ENCODE measurements at places on chromosomes 6 and 20. TPM values are rescaled to one million over a fixed set of nuclear protein-coding genes. Genes with fewer than 3 reads are reported as not detected.

Gene ENPP3
- total RNA-seq = 0.05 TPM

Gene ACSS1
- 4.9 TPM for total RNA-seq

Gene ULBP2
- total RNA-seq = 12.2 TPM

Gene GPR63
- 0.44 TPM for total RNA-seq

DNA sequence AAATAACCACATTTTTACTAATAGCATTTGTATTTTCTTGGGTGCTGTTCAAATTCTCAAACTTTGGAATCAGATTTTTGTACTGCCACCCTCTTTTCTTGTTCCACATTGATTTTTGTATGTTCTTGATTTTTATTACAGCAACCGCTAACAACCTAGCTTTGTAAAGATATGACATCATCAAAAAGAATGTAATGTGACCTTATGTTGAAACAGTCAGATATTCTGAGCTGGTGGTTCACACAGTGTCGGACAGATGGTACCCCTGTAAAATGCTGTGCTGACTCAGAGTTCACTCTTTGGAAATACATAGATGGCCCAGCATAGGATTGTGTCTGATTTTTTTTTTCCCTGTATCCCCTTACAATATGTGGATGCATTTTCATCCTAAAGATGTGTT is 118.9 kb downstream of the QKI start:
- DNase-seq = peak; percentile 59

DNA sequence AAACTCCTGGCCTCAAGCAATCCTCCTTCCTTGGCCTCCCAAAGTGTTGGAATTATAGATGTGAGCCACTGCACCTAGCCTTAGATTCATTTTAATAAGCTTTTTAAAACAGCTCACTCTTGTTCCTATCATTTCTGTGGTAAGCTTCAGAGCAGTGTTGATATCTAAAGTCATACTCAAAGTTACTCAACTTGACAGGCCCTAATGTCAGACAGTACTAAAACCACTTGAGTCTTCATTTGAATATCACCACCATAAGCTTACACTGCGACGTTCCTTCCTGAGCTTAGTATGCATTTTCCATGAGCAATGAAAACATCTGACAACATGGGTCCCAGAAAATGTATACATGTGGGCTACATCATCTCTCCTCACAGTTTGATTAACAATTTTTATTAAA is 6.0 kb downstream of the FUCA2 start:
- DNase-seq = no peak

- DNase-seq = no peak
Measured at GRCh38 chr6:119078376-119079282, at the start of gene FAM184A. Gene FAM184A (minus strand): TSS chr6:119078664. CDS start chr6:119078299, 365 bp downstream.

- no peak for DNase-seq
Measured at GRCh38 chr6:53932516-53932915, 137.7 kb downstream of the LRRC1 start.

- no peak for DNase-seq
Measured at GRCh38 chr6:130372786-130373185, 7.0 kb downstream of the TMEM200A start.

GRCh38 chr20:45859916-45860315 is 2.5 kb downstream of the ZSWIM3 start:
- no peak for DNase-seq

- DNase-seq = no peak
Measured at GRCh38 chr6:105681061-105681460, 278.2 kb upstream of the PREP start.

DNA sequence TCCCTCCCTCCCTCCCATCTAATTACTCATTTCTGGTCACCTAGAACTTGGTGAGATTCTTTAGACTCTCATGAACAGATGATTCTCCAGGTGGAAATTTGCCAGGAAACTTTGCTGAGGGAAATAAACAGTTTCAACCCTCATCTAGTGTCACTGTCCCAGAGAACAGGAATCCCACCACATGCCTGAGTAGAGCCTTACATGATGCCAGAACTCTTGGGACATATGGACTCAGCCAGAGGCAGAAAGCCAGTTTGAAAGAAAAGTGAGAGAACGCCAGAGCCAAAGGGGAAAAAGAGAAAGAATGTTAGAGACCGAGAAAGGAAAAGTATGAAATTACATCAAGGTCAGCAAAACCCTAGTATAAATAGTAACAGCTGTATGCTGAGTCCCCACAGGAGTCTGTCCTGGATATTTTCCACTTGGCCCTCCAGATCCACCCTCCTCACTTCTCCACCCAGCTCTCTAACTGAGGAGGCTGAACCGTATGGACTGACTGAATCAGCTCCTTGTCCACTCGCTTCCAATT is 127.5 kb upstream of the COL21A1 start:
- no peak for DNase-seq

All from SJSA1 (cell line).